Left lung (tissue), 14 donors: ENCODE measurements at places on chromosomes 12 and 14. TPM values are rescaled to one million over a fixed set of nuclear protein-coding genes. Genes with fewer than 3 reads are reported as not detected.
A peak's percentile ranks its signal among the peaks of the same experiment; 100 is the strongest.

The AJUBA gene
- 51.9 TPM for polyA plus RNA-seq

The ANKRD13A gene
- 42.6 TPM for polyA plus RNA-seq

DNA sequence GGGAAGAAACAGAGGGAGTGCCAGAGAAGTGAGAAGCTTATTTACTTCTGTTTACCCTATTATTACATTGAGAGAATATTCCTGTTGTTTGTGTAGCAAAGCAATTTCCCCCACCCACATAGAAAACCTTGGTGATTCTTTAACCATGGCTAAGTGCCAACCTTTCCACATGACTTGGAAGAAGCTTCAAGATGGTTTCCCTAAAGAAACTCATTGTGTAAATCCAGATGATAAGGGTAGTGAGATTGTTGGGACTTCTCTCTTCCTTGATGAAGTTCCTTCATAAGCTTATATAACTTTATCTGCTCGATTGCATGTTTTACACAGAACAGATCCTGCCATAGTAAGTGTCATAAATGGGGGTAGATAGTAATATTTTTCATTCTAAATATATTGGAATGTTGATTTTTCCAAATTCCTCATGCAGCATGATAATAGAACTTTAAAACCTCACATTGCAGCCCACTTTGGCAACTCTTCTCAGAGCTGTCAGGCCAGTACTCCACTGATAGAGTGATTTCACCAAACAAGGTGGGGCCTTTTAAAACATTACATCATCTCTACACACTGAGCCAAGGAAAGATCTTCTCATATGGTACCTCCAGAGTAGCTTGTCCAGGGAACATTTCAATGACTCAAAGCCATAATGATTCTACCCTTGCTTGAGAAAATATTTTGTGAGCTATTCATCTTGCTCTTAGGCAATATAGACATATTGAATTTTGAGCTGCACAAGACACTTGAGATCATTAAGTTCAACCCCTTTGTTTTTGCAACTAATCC lies 47.8 kb upstream of the KIF21A start:
- DNase-seq: no peak

The OR4K2 gene
- not detected for polyA plus RNA-seq

The CCDC175 gene
- polyA plus RNA-seq: 0.41 TPM

DNA sequence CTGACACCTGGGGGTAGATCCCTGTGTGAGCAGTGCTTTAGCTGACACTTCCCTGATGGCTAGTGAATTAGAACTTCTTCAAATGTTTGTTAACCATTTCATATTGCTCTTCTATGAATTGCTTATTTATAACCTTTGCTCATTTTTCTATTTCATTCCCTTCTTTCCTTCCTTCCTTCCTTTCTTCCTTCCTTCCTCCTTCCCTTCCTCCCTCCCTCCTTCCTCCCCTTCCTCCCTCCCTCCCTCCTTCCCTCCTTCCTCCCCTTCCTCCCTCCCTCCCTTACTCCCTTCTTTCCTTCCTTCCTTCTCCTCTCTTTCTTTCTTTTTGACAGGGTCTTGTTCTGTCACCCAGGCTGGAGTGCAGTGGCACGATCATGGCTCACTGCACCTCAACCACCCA lies 23.3 kb upstream of the CEP170B start:
- no peak for DNase-seq

DNA sequence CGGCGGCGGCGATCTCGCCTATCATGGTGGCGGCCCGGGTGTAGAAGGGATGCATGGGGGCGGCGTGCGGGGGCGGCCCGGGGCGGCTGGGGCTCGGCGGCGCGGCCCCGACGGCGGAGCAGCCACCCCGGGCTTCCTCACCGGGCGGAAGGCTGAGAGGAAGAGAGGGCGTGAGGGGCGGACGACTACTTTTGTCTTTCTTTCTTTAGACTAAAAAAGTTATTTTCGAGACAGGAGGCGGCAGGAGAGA lies 240 bp downstream of the BTG1 start:
- no peak for DNase-seq

- no peak for DNase-seq
These were observed 3.6 kb upstream of the CFAP73 start for GRCh38 chr12:113145720-113146551.

The RPL10L gene
- polyA plus RNA-seq: 0.26 TPM

DNA sequence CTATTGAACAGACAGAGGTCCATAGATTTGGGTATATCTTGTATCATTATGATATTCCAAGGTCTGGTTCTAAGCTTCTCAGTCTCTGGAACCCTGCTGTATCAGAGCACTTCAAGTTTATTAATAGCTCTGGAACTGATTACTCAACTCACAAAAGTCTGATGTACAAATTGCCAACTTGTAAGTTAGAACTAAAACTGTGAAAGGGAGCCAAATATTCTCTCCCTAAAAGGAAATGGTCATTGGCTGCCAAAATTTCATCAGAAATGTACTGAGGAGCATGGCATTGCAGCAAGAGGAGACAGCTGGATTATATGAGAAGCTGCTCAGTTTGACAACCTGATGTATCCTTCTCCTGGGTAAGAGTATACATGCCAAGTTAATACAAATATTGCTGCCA lies 828.8 kb upstream of the SEL1L start:
- DNase-seq: no peak

The PRH2 gene
- 0.44 TPM for polyA plus RNA-seq

DNA sequence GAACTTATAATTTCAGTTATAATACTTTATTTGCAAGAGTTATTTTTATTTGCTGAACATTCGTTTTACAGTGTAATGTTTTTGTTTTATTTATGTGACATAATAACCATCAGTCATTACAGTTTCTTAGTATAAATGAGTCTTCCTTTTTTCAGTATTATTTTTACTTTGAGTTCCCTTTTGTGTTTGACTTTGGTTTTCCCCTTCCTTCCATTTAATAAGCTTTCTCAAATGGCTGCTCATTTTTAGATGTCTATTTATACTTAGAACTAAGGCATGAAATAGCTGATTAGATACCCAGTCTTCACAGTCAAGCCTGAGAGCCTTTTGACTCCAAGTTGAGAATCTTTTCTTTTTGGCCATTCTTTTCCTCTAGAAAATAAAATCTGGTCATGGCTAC lies 404.5 kb downstream of the LRFN5 start:
- DNase-seq: no peak

The IRF2BPL gene
- 39.3 TPM for polyA plus RNA-seq

The KRT73 gene
- polyA plus RNA-seq: 0.24 TPM

GRCh38 chr12:15047611-15048010 lies 74.8 kb downstream of the PDE6H start:
- DNase-seq: no peak

- DNase-seq: no peak
These were observed 35.2 kb upstream of the DCD start for GRCh38 chr12:54683398-54683797.

The KLRC1 gene
- 0.56 TPM for polyA plus RNA-seq

DNA sequence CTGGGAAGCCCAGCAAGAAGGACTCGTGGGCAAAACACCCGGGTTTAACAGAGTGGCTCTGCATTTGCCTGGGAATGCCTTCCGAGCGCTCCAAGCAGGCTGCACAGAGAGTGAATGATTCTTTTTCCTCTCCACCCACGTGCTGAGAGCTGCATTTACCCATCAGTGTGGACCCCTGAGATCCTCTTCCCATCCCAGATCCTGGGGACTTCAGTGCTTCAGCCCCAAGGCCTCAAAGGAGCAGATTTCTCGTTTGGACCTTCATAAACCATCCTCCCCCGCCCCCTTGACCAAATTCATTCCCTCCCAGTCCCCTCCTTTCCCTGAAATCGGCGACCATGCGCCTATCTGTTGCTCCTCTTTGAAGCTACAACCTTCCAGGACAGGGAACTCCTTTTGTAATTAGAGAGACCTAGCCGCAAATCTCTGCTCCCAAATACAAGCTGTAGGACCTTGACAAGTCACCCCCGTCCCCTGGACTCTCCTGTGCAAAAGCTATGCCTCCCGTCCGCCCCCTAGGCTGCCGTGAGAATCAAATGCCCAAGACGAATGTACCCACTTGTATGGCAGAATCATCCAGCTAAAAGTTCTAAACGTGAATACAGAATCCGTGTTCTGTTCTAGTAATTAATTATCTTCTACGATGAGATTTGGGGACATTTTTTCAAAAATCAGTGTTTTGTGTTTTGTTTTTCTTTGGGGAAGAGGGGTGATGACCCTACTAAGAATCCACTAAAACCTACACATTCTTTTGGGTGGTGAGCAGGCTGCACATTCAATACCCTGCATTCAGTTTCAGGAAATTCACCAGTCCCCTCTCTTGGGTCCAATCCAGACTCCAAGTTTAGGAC lies 8.8 kb downstream of the TBX5 start:
- no peak for DNase-seq

DNA sequence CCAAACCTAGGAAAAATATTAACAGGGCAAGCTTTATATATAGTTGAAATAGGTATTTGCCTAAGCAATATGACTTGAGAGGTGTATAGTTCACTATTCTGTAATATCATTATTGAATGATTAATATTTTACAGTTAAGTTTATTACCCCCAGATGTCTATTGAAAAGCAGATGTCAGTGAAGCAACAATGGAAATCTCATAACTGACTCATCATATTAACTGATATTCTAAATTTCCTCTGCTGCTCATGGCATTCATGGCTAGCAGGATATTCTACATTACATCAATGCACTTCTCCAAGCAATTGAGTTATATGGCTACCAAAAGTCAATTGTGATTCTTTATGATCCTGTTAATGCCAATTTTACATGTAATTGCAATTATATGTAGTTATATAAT lies 9.7 kb upstream of the MAGOHB start:
- DNase-seq: no peak

- no peak for DNase-seq
These were observed 86.4 kb upstream of the NTF3 start for GRCh38 chr12:5345534-5345933.

GRCh38 chr12:125431516-125431915 lies 366.3 kb downstream of the AACS start:
- no peak for DNase-seq

- DNase-seq: no peak
These were observed 3.5 kb downstream of the LPAR5 start for GRCh38 chr12:6632026-6632983.

DNA sequence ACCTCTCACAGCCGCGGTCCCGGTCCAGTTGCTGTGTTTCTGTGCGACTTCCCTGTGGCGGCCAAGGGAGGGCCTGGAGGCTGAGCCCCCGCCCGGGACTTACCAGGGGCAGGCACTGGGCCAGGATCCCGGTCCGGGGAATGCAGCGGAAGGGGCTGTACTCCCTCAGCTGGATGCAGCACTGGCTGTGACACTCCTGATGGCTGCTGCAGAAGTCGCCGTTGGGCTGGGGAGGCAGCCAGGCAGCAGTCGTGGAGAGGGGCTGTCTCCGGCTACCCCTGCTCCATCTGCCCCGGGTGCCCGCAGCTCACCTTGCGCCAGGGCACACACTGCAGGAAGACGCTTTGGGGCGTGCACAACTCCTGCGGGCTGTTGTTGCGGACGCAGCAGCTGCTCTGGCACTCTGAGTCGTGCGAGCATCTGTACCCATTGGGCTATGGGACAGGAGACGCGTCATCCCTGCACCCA lies 6.2 kb downstream of the LRCOL1 start:
- peak; percentile 71 for DNase-seq
